ENCODE measurements at places on chromosomes 12 and 14. TPM values are rescaled to one million over a fixed set of nuclear protein-coding genes. Genes with fewer than 3 reads are reported as not detected.

Gene FAM186B
- 0.85 TPM for total RNA-seq

Gene C3AR1
- 17.7 TPM for total RNA-seq

Gene ATL1
- 5.9 TPM for total RNA-seq

Gene ATP5MC2
- total RNA-seq: 271 TPM

Gene C12orf50
- 0.13 TPM for total RNA-seq

Gene REP15
- total RNA-seq: 3.2 TPM

- no peaks in the 10 kb centered on the region for H3K4me1 ChIP-seq
- H3K4me3 ChIP-seq: no peak overlapping the region
- H3K36me3 ChIP-seq: no peaks in the 10 kb centered on the region
- H3K27me3 ChIP-seq: no peaks in the 10 kb centered on the region
- no peak for DNase-seq
- no peak overlapping the region for H3K27ac ChIP-seq
These were observed 100.1 kb downstream of the DYRK2 start for GRCh38 chr12:67748743-67749040.

- H3K4me3 ChIP-seq: no peak overlapping the region
- no peak overlapping the region for H3K27ac ChIP-seq
- peaks cover 12% of the 10 kb centered on the region for H3K4me1 ChIP-seq
- H3K36me3 ChIP-seq: no peaks in the 10 kb centered on the region
These were observed 120.4 kb downstream of the ETV6 start for GRCh38 chr12:11769723-11770514.

- no peak overlapping the region for H3K27ac ChIP-seq
- peak; percentile 11 for DNase-seq
- no peaks in the 10 kb centered on the region for H3K36me3 ChIP-seq
- no peaks in the 10 kb centered on the region for H3K27me3 ChIP-seq
These were observed 825.7 kb downstream of the AACS start for GRCh38 chr12:125890971-125891370.

- no peaks in the 10 kb centered on the region for H3K4me1 ChIP-seq
- peak overlapping the region; percentile 49 for H3K4me3 ChIP-seq
- H3K27ac ChIP-seq: no peak overlapping the region
- peaks cover 4% of the 10 kb centered on the region for H3K27me3 ChIP-seq
- no peaks in the 10 kb centered on the region for H3K36me3 ChIP-seq
- no peak for DNase-seq
These were observed 52.9 kb upstream of the OXA1L start for GRCh38 chr14:22713631-22713950.

DNA sequence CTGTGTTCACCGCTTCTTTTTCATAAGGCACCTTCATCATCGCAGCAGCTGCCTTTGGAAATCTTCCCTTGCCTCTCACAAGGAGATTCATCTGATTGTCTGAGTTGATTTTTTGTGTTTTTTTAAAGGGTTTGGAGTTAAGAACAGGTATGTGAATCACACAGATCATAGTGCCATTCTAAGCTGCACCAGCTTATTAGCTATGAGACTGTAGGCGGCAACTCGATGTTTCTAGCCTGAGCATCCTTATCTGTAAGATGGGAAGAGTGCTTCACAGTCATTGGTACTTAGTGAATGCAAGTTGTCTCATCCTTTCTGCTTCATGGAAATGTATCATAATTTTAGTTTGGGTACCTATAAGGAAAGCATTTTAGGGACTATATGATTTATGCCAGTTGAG is 32.0 kb downstream of the SLC25A29 start:
- no peak overlapping the region for H3K27ac ChIP-seq
- H3K4me3 ChIP-seq: no peak overlapping the region
- H3K27me3 ChIP-seq: no peaks in the 10 kb centered on the region
- H3K36me3 ChIP-seq: peaks cover 8% of the 10 kb centered on the region
- no peak for DNase-seq

DNA sequence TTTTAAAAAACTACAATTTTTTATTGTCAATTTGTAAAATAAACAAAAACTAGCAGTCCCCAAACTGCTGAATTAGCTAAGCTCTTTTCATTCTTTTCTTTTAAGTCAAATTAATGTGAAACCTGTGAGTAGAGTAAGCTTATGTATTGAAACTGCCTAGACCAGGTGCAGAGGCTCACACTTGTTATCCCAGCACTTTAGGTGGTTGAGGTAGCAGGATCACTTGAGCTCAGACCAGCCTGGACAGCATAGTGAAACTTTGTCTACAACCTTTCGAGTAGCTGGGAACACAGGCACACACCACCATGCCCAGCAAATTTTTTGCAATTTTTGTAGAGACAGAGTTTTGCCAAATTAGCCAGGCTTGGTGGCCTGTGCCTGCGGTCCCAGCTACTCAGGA is 26.4 kb downstream of the SCFD1 start:
- no peaks in the 10 kb centered on the region for H3K27me3 ChIP-seq
- H3K36me3 ChIP-seq: peaks cover 21% of the 10 kb centered on the region
- H3K4me1 ChIP-seq: no peaks in the 10 kb centered on the region
- DNase-seq: no peak

DNA sequence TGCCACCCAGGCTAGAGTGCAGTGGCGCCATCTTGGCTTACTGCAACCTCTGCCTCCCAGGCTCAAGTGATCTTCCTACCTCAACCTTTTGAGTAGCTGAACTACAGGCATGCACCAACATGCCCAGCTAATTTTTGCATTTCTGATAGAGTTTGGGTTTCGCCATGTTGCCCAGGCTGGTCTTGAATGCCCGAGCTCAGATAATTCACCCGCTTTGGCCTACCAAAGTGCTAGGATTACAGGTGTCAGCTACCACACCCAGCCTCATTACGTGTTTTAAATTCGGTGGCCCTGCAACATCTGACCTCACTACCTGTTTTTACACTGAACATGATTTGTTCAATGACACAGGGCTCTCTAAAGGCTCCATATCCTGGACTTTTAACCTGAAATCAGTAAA is 22.9 kb upstream of the RDH16 start:
- no peak for DNase-seq
- H3K4me1 ChIP-seq: no peaks in the 10 kb centered on the region
- no peaks in the 10 kb centered on the region for H3K36me3 ChIP-seq
- no peak overlapping the region for H3K4me3 ChIP-seq
- H3K27me3 ChIP-seq: no peaks in the 10 kb centered on the region

DNA sequence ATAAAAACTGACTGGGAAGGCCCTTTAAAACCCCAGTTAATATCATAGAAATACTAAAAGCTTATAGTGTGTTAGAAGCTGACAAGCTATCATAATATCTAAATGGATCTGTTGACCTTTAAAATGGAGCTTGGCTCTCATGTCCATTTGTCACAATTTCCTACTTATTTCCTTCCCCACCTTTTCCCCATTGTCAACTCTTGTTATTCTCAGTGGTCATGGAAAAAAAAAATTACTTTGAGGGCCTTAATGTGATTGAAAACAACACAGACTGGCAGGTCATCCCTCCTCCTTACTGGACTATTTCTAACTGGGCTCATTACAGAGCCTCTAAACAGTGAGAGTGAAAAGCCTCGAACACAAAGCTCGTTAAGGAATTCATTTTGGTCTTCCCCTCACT is 13.7 kb upstream of the WNK1 start:
- H3K4me1 ChIP-seq: no peaks in the 10 kb centered on the region
- H3K36me3 ChIP-seq: no peaks in the 10 kb centered on the region
- no peak for DNase-seq
- no peak overlapping the region for H3K27ac ChIP-seq

DNA sequence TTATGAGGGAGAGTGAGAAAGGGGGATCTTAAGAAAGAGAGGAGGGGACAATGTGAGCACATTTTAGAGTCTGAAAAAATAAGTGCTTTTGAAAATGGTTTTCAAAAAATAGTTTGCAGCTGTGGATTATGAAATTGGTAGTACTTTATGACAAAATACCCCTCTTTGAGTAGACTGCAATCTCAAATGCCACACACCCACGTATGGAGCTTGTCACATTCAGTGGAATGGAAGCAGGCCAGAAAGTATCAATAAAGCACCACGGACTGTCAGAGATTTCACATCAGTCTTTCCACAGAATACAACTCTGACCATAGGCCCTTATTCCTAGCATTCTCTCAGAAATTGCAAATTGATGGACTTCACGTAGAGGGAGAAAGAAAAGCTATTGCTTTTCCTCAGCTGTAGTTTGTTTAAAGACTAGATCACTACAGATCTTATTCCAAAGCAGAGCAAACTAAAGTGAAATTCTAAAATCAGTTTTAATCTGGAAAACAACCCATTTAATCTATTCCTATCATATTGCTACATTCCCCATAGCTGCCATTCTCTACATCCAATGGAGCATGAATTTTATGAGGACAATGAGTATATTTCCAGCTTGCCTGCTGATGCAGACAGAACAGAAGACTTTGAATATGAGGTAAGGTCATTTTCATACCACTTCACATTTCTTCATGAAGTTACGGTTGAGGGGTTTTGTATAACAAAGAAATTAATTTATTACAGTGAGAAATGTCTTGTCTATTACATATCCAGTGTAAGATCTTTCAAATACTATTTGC is 321.3 kb downstream of the PDZRN4 start:
- H3K4me3 ChIP-seq: no peak overlapping the region
- H3K27ac ChIP-seq: no peak overlapping the region
- no peaks in the 10 kb centered on the region for H3K36me3 ChIP-seq
- H3K27me3 ChIP-seq: no peaks in the 10 kb centered on the region

All from kidney (tissue), 22 donors.